ENCODE measurements at places on chromosomes 2 and 18.

DNA sequence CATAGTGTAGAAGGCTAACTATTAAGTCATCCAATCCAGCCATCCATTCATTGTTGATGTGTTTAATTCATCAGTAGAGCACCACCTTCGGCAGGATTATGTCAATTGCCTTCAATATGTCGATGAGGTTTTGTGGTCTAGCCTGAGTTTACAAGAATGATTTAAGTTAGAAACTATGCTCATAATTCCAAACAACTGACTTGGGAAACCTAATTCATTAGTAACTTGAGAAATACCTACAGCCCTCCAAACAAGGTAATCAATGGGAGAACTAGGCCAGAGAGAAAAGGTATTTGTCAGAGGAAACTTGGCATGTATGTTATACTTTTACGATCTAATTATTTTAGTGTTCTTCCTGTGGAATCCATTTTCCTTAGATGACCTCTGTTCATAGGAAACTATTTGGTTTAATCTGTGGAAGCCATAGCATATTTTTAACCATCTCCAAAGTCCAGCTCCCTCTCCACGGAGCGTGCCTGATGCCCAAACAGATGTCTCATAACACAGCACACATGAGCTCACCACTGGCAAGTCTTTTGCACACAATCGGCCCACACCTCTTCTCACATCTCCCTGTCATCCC is 148.5 kb downstream of the GFPT1 start:
- DNase-seq, result no peak

DNA sequence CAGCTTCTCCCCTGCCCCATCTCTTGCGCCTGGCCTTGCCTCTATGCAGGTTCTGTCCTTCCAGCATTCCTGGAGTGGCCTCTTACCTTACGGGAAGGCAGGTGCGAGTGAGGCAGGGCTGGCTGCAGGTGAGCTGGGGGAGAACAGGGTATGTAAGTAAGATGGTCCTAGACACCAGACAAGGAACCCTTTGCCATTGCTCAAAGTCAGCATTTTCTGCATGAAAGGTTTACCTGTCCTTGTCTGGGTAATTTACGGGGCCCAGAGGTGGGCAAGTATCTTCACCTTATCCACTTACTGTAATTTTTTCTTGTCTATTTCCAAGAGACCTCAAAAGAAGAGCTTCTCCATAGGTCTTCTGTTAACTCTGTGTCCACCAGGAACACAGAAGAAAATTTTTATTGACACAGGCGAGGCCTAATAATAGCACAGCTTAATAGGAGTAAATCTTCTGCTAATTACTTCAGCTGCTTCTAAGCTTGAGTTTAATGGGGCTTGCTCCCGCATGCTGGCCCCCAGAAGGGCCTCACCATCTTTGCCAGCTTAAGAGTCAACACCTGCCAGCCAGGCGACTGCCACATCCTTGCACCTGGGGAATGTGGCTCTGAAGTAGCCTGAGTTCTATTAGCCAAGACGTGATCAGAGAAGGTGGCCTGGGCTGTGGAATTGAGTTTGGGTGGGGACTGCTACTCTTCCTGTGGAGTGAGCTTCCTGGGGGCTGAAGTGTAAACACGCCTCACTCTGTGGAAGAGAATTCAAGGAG is 27.1 kb downstream of the PCARE start:
- DNase-seq, result no peak

GRCh38 chr2:60159519-60159918 is 393.9 kb downstream of the BCL11A start:
- DNase-seq, result no peak

DNA sequence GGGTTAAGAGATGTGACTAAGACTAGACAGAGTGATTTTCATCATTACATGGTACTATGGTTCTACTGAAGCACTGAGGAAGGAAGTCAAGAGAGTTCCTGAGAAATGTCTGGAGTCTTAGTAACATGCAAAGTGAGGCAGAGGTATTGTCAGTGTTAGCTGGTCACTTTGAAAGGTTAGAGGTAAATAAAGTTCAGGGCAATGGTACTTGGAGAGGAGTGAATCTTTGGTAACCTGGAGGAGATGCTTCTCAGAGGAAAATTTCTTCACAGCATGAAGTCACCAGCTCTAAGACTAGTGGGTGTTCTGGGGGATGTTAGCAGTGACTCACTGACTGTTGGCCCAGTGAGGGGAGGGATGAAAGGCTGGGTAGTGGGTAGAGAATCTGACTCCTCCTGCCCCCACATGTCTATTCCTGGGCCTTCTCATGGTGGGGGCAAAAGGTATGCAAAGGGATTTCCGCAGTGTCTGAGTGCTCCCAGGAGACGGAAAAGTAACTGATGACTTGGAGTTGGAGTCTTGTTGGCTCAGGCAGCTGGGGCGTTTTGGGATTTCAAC is 23.3 kb upstream of the IL1RN start:
- DNase-seq, result peak; percentile 43

GRCh38 chr18:9755615-9756014 is 47.5 kb downstream of the RAB31 start:
- DNase-seq, result no peak

DNA sequence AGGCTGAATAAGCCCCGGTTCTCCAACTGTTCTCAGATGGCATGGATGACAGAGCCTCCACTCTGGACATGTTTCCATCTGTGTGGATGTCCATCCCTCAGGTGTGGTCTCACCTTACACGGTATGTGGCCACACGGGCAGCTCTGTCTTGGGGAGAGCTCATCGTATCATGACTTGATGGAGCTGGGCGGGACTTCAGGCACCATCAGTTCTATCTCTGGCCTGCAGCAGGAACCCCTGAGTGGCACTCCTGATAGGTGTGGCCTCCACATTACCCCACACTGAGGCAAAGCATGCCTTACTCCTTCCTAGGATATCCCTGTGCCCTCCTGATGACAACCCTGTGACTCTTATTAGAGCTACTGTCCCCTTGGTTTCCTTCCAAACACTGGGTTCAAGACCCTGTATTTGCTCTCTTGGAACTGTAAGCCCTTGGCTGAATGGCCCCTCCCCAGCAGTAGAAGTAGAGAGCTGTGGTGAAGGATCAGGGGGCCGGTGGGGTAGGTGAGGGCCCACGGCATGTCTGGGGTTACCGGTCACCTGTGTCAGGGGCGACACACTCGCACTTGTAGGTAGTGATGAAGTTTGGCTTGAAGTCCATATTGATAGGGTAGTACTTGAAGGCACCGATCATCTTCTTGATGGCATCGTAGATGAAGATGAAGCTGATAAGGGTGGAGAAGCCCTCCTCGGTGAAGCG is 48.2 kb downstream of the MTHFD2 start:
- no peak for DNase-seq

- DNase-seq, result no peak
Measured at GRCh38 chr2:121400201-121400600, 115.2 kb upstream of the TFCP2L1 start.

- DNase-seq, result no peak
Measured at GRCh38 chr18:75334869-75335268, 92.6 kb downstream of the SMIM21 start.

GRCh38 chr2:134245340-134245984 is 8.4 kb upstream of the MGAT5 start:
- DNase-seq, result peak; percentile 84

- DNase-seq, result no peak
Measured at GRCh38 chr2:197893403-197894177, 89.2 kb downstream of the PLCL1 start.

DNA sequence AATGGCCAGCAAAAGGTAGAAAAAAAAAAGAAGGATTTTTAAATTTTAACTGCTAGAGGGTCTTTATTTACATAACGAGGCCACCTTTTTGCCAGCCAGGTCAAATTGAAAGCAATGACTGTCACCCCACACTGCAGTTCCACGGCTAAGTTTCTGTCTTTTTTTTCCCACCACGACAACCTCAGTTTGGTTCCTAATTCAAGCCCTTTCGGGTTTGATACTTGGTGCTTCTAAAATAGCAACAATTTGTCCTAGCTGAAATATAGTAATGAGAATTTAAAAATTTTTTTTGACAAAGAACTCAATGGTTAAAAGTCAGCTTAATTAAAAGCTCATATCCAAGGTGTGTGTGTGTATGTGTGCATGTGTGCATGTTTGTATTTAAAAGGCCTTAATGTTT is 16.4 kb upstream of the NMS start:
- DNase-seq, result no peak

- DNase-seq, result no peak
Measured at GRCh38 chr2:41101281-41101680, 649.4 kb upstream of the SLC8A1 start.

- DNase-seq, result no peak
Measured at GRCh38 chr2:98037666-98038336, 42.1 kb upstream of the TMEM131 start.

DNA sequence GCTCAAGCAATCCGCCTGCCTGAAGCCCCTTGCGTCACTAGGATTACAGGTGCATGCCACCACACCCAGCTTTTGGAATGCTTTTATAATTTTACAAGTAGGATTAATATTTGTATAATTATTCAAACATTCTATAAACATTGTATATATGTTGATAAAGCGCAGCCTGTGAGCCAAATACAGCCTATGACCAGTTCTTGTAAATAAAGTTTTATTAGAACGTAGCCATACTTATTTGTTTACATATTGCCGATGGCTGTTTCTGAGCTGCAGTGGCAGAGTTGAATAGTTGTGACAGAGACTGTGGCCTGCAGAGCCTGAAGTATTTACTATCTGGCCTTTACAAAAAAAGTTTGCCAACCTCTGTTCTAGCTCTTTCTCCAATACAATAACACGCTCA is 232.6 kb downstream of the OTX1 start:
- no peak for DNase-seq

GRCh38 chr2:32931945-32932709 is 14.6 kb upstream of the LTBP1 start:
- no peak for DNase-seq

GRCh38 chr18:73674125-73674865 is 473.3 kb downstream of the FBXO15 start:
- no peak for DNase-seq

DNA sequence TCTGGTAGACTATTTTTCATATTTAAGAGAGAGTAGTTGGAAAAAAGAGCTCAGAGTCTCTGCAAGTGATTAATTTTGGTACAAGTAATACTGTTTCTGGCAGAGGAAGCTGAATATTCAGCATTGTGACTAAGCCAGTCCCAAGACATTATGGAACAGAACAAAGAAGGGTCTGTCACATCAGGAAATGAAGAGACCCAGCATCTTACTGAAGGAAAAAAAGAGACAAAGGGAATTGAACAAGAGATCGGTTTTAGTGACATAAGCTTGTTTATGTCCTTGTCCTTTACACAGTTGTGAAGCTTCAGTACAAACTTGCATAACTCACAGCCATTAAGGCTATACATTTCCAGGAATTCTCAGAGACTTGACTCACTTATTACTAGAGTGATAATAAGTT is 568.5 kb upstream of the SLC8A1 start:
- DNase-seq, result no peak

DNA sequence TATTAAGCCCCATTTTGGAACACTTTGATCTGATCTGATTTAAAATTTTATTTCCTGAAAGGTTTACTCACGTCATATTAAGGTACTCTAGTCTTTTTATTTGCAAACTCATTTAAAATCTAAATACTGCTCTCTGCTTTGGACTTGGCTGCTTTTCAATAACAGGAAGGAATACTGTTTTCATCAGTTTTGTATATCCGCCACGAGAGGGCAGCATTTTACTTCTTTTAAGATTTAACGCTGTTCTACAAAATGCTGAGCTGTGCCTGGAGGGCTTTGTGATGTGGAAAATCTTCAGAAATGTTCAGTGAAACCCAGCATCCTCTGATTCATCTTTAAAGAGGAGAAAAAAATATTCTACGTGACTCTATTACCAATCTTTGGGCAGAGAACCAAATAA is 37.5 kb upstream of the SLC38A11 start:
- peak; percentile 48 for DNase-seq

DNA sequence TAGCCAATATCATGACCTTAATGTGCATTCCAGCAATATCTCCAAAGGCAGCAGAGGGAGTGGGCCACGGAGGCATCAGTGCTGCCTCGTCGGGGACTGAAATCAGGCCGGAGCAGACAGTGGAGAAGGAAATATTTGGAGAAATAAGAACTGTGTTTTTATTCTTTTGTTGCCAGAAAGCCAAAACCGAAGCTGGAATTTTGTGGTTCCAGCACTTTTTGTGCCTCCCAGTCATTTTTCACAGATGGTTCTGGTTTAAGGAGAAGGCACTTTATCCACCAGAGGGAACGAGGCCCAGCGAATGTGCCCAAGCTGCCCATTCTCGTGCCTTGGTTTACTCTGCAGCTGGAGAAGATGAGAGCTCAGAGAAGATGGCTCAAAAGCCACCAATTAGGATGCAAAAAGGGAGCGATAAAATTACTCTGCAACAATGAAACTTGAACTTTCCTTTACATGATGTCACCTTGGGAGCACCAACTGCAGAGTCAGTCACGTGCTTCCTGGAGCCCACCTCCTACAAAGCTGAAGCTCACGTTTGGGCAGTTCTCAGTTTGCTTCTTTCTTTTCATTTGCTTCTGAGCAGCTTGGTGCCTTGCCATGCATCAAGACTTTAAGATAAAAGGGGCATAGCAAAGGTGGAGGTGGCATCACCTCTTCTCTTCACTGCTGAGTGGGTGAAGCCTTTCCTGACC is 288.7 kb downstream of the LPIN1 start:
- DNase-seq, result no peak

- DNase-seq, result peak; percentile 35
Measured at GRCh38 chr2:88831792-88832248, 140.3 kb downstream of the RPIA start.

GRCh38 chr18:3186678-3187658 is 32.8 kb downstream of the MYOM1 start:
- DNase-seq, result no peak

GRCh38 chr2:191304939-191305875 is 60.0 kb downstream of the MYO1B start:
- DNase-seq, result no peak

DNA sequence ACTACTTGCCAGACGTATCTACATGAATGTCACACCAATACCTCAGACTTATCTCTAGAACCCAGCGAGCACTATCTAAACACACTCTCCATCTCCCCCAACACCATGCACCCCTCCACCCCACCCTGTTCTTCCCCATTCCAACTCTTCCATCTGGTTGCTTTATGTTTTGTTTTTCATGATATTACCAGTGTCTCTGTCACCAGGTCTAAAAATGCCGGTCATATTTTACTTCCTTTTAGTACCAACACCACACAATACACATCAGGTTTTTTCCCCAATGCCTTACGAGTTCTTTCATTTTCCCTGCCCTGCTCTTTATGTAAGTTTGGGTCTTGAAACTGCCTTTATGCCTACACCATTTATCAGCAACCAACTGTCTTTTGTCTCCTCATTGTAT is 10.2 kb upstream of the ITGA4 start:
- DNase-seq, result no peak

GRCh38 chr2:109256111-109256510 is 127.1 kb downstream of the SH3RF3 start:
- DNase-seq, result no peak

- DNase-seq, result no peak
Measured at GRCh38 chr2:237182422-237183123, 96.9 kb downstream of the COPS8 start.

GRCh38 chr2:9178904-9179571 is 27.6 kb upstream of the ASAP2 start:
- no peak for DNase-seq

- DNase-seq, result no peak
Measured at GRCh38 chr2:100367163-100367562, 44.9 kb upstream of the LONRF2 start.

- DNase-seq, result no peak
Measured at GRCh38 chr2:10861765-10862164, 49.2 kb upstream of the PDIA6 start.
